ENCODE measurements at places on chromosomes 5 and 9.
A peak's percentile ranks its signal among the peaks of the same experiment; 100 is the strongest.

- no peak for DNase-seq
Measured at GRCh38 chr5:140677947-140678346, 4.6 kb upstream of the DND1 start.

DNA sequence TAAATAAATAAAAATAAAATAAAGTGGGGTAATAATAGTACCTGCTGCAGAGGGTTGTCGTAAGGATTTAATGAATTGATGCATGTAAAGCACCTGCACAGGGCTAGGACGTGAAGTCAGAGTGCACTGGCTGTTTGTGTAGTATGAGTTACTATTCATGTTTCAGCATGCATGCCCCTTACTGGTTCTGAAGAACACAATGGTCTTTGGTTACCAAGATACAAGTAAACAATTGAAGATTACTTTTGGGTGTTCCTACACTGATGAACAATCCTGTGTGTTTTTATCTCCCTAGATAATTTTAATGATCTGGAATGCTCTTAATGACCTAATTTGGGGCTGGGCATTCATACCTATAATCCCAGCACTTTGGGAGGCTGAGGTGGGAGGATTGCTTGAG lies 23.2 kb upstream of the PRRC2B start:
- DNase-seq: no peak

DNA sequence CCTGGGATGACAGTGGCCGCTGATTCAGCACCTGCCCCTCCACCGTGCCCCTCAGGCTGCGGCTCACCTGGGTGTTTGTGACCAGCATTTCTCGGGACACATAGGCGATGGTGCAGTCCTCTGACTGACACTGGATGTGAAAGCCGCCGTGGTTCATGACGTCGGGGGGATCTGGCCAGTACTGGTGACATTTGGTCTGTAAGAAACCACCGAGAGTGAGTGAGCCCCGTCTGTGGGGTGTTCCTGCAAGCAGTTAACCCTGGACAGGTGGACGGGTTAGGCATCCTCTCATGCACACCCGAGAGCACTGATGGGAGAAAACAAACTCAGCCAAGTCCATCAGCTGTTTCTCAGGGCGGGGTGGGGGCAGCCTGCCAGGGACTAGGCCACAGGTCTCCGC lies 62.5 kb upstream of the EPB41L4B start:
- no peak for DNase-seq

DNA sequence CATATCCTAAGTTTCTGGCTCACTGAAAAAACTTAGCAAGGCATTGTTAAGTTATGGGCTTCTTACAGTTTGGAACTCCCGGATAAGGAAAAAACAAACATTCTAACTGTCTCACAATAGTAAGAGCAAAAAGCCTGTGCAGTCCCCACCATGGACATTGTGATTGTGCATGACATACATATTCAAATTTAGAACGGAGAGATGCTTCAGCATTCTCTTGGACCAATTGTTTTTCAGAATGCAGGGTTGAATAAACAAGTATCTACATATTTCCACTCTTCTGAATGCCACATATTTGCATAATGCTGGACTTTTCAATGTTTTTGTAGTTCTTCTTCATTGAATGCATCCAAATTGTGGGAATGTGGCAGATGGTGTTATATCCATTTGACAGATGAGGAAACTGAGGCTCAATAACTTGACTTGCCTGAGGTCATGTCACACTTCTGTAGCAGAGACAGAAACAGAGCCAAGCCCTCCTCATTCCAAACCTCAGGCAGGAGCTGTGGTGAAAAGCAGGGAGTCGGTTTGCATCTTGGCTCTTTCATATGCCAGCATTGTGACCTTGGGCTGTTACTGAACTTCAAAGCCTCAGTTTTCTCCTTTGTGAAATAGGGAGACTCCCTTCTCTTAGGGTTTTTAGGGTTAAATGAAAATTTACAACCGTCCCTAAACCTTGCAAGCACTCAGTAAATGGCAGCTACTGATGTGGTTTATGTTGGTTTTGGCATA lies 95.1 kb downstream of the IQGAP2 start:
- no peak for DNase-seq

DNA sequence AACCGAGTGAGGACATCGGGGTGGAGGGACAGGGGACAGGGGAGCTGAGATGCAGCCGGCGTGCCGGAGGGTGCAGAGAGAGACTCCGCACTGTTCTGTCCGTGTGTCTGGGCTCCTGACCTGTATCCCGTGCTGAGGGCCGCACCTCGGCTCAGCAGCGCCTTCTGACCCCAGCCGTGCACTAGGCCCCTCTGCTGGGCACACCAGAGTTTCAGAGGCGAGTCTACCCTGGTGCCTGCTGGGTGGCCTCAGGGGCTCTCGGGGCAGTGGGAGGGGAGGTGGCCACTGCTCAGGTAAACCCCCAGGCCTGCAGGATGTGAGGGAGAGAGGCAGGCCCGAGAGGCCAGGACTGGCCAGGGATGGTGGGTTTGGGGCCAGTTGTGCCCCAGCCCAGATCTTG lies 100.2 kb downstream of the RXRA start:
- no peak for DNase-seq

DNA sequence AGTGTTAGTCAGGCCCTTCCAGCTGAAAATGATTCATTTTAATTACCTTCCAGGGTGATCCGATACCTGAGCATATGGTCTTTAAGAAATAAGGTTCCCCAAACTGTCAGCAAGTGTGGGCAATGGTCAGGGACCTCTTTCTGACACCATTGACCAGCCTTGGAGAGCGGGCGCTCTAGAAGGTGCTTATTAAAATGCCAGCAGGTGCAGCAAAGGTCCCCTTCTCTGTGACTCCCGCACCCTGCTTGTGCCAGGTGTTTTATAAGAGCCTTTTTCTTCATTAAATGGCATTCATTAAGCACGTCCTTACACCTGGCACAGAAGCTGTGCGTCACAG lies 85.3 kb downstream of the MVB12B start:
- no peak for DNase-seq

DNA sequence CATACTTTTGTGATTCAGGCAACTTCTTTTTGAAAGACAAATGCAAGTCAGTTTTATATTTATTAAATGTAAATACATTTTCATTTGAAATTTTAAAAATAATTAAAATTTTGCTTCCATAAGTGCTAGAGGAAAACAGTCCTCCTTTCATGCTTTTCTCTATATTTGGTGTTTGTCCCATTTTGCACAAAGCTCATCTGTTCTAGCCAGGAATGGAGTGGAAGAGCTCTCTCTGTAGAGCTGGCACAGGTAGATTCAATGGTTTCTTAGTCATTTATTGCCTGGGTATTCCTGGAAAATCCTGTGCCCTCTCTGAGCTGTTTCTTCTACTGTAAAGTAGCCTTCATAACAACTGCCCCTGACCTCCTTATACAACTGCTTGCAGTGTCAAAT lies 267.6 kb upstream of the HAPLN1 start:
- DNase-seq: no peak

DNA sequence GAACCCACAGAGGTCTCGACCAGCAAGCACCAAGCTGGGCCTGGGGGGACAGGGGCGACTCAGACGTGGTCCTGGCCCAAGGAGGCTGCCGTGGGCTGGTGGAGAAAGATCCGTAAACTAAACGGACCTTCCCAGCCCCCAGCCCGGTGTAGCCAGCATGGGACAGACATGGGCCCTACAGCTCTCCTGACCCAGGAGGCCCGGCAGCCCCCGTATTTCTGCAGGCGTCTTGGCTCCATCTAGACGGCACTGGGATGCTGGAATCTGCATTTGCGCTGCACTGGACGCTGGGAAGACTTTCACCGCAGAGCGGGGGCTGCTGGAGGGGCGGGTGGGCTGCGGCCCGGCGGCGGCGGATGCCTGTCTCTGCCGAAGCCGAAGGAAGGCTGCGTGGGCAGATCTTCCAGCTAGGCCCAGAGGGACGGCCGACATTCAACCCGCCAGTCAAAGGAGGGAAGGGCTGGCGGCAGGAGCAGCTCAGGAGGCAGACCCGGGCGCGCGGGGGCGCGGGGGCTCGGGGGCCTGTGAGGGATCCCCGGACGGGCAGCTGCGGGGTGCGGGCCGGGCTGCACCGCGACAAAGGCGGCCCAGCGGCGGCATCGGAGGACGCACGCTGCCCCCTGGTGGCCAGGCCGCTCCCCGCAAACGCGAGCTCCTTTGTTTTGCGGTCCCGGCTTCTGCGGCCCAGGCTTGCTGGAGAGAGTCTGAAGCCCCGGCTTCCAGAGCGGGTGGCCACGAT lies 266.2 kb downstream of the NSG2 start:
- peak; percentile 34 for DNase-seq

DNA sequence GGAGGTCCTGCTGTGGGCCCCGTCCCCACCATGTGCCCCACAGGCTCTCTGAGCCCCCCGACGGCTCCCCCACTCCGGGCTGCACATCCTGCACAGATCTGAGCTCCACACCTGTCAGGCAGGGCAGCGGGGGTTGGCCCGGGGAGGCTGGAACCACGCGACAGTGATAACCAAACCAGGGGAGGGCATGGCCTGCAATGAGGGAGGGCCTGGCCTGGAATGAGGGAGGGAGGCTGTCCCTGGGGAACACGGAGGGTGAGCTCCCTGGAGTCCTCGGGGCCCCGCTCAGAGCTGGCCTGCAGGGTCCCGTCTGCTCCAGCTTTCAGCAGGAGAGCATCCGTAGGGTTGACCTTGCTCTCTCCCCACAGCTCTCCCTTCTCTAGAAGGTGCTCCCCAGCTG lies 30.5 kb downstream of the SLC9A3 start:
- DNase-seq: no peak

DNA sequence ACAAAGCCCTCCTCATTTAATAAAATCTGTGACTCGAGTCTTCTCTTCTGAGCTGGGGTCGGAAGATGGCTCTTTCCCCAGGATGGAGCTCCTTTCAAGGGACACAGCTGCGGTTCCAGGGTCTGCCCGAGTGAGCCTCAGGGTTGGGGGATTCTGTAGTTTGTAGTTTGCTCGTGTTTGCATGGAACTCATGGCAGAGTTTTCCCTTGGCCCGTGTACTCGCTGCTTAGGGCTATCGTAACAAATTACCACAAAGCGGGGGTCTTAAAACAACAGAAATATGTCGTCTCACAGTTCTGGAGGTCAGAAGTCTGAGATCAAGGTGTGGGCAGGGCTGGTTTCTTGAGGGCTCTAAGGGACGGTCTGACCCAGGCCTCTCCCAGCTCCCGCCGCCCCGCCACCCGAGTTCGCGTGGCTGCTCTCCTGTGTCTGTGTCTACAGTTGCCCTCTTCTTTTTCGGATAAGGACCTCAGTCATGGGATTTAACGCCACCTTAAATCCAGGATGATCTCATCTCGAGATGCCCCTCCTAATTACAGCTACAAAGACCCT lies 13.9 kb upstream of the LPCAT1 start:
- no peak for DNase-seq

DNA sequence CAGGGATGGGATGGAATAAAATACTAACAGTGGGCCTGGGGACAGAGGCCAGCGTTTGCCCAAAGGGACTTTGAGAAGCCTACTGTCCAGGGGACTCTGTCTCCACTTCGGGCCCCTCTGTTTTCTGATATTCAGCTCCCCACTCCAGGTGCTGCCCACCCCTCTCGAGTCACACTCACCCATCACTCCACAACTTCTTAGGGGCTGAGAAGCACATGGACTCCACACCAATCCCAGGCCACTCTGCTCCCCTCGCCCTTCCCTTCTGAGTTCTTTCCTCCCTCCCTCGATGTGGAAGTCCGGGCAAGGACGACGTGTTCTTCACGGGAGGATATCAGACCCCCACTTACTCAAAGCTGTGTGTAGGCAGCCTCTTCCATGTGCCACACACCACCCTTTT lies 124.5 kb downstream of the BARX1 start:
- DNase-seq: no peak

DNA sequence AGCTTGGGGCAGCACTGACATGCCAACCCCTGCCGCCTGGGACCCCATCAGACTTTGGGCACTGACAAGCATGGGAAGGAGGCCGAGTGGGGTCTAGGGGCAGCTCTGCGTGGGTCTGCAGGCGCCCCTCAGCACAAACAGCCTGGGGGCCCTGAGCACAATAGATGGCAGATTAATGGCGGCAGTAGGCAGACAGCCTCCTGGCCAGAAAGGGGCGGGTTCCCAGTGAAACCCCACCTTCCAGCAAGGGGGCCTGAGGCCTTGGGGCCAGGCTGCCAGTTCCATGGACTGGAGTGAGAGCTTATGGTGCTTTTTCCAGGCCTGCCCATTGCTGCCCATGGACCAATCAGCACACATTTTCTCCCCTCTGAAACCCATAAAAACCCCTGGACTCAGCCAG lies 2031.2 kb downstream of the EFNA5 start:
- no peak for DNase-seq

Measured in activated naive CD4-positive, alpha-beta T cell (primary cell).